ENCODE measurements at places on chromosomes 1 and 21.

- DNase-seq: no peak
These were observed 359.6 kb upstream of the PTBP2 start for GRCh38 chr1:96361961-96362360.

GRCh38 chr1:243924588-243925349 is 74.7 kb upstream of the AKT3 start:
- no peak for DNase-seq

DNA sequence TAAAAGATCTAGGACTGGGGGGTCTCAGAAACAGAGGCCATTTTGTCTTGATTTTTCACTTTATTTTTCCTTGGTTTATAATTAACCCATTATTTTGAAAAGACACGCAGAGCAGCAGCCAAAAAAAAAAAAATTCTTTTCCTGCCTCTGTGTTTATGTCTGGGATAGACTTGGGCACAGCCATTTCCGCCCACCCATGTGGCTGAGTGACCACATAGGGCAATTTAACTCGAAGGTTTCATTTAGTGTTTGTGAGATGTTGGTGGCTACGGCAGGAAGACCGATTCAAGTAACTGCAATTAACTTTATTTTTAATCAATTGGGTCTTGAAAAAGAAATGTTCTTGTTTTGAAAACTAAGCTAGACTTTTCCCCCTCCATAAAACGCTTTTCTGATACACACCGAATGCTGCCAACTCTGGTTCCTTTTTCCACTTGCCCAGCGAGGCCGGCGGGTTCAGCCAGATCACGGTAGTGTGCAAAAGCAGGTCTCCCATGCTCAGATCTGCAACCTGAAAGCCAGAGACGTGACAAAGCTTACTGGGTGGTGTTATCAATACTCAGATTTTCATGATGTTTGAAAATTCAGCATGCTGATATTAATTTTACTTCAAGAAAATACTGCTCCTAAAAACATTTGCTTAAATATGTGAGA is 97.4 kb upstream of the KRTAP19-8 start:
- DNase-seq: no peak

DNA sequence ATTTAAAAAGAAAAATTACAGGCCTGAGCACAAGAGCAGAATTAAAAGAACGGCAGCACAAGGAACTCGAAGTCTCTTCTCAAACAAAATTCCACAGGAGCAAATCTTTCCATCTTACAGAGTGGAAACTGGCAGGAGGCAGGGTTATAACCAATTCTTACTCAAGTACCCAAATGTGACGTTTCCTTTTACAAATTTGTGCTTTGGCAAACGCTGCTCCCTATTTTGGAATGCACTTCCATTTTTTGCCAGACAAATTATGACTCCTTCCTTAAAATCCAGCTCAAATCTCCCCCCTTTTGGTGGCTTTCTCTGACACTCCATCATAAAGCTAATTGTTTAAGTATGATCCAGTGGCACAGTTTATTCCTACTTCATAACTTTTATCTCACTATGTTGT is 7.8 kb downstream of the ERI3 start:
- DNase-seq: no peak

DNA sequence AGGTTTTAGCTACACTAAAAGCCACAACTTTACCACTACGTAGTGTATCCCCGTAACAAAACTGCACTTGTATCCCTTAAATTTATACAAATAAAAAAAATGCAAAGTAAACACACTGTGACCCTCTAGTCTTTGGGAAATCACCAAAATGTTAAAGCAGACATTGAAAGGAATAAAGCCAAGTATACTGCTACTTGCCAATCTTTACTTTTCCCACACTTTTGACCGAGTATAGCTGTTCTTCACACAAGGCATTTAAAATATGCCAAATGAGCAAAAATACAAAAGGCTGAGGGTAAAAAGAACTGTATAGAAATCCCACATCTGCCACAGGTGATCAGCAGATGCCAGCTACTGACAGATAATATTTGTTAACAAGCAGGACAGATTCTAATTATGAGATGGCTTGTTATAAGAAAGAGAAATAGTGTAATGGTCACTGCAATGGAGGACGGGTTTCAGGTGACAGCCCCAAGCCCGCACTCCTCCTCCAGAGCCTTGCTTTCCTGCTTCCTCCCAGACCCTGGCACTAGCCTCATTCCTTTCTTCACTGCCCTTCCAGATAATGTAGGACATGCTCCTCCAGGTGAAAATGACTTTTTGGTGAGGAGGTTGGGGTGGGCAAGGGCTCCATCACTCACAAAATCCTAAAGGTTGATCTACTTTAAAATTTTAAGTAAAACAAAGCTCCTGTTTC is 18.1 kb downstream of the KCNT2 start:
- DNase-seq: no peak

- no peak for DNase-seq
These were observed 755 bp upstream of the THRAP3 start for GRCh38 chr1:36223381-36223995.

- no peak for DNase-seq
These were observed 141.8 kb downstream of the RGS7 start for GRCh38 chr1:241215203-241215602.

- DNase-seq: no peak
These were observed 8.6 kb downstream of the WNT9A start for GRCh38 chr1:227938911-227939790.

GRCh38 chr1:17553975-17554700 is 14.6 kb downstream of the ARHGEF10L start:
- no peak for DNase-seq

DNA sequence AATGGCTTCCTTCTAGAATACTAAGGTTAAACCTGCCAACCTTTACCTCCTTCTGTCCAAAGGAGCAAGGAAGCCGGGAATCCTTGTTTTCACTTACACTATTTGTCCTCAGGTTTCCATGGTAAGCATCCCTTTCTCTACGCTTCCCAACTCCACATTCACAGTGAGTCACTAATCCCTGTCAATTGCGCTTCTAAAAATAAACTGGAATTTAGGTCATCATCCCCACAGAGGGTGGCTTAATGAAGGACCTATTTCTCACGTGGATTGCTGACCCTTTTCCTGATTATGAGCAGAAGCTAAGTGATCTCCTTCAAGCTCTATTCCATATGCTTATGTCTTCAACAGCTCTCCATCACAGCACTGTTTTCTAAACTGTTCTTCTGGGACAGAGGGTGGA is 39.9 kb upstream of the ABCA4 start:
- DNase-seq: no peak

GRCh38 chr1:171258429-171258828 is 10.1 kb downstream of the FMO1 start:
- DNase-seq: no peak

DNA sequence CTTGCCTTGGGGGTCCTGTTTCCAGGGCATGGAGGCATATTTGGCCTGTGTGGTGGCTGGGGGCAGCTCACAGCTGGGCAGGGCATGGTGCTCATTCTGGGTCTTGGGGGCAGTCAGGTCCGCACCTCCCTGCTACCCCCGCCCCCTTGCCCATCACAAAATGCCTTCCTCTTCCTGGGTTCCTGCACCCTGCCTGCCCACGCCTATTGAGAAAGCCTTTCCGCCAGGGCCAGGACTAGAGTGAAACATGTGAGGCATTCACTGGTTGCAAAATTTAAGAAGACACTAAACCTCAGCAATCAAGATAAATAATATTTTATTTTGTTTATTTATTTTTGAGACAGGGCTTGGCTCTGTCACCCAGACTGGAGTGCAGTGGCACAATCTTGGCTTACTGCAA is 19.7 kb downstream of the PTAFR start:
- no peak for DNase-seq

DNA sequence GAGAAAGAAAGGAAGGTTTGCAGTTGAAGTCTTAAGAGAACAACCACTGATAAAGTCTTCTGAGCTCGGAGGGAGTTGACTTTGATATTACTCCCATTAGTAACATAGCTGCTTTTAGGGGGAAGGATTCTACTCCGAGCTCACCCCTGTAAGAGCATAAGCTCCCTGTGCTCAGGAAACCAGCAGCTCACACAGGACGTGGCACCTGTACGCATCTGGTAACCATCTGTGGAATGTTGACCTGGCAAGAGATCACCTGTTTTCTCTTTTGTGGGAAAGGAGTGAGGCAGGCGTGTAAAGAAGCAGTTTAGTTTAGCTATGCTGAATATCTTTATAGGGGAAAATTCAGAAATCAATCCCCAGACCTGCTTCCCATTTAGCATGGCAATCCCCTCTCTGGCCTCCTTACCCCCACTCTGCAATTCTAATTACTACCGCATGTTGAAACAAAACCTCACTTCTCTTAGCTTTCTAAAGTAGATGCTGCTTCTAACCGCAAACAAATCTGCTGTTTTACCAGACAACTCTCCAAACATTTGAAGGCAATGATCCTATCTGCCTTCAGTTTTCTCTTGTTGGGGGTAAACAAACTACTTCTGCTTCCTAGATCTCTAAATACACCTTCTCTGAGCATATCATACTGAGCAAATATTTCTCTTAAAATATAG is 121.8 kb upstream of the KCNK1 start:
- no peak for DNase-seq

- no peak for DNase-seq
These were observed 17.9 kb upstream of the ZNF281 start for GRCh38 chr1:200427744-200428143.

GRCh38 chr1:225771661-225772322 is 5.8 kb upstream of the SRP9 start:
- DNase-seq: no peak

DNA sequence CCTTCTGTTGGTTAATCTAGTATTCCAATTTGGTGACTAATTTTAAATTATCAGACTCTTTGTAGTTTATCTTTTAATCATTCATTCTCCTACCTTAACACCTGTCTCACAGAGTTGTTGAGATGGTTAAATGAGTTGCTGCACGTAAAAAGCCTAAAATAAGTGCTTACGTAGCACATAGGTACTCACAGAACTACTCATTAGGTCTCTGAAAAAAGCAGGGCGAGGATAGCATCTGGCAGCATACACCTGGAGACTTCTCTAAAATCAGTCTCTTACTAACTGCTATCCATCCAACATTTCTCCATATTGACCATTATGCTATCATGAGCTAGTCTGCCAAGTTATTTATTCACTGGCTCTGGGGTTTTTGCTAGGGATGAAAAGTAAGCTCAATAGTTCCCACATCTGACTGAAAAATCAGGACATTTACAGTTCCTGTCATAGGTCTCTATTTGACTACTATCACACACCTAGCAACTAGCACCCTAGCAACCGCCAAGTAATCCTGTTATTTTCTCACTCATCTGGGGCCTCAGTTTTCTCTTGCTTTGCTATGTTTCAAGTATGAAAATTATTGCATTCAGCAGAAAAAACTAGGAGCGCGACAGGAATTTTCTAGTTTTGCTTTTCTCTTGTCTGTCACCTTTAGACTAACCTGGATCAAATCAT is 11.2 kb downstream of the CSDE1 start:
- no peak for DNase-seq

DNA sequence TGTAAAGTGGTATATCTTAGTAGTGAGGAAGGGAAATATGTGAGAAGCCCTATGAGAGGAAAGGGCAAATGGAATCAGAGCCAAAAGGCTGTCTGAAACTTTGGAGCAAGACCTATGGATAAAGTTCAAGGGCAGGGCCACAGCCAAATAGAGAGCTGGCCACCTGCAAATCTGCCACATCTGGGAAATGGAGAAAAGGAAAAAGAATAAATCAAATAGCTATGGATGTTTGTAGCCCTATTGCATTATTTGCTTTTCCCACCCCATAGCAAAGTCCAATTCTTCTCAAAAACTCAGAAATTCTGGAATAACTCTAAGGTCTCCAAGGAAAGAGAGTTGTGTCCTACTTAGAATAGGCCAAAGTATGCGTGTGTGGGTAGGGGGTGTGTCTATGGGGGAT is 4.0 kb upstream of the HLX start:
- DNase-seq: no peak

- no peak for DNase-seq
These were observed 41.0 kb downstream of the PGBD5 start for GRCh38 chr1:230385158-230385450.

GRCh38 chr1:2230781-2231531 is 2.8 kb downstream of the SKI start:
- no peak for DNase-seq

- DNase-seq: no peak
These were observed 148.9 kb downstream of the EIF4G3 start for GRCh38 chr1:21027805-21028204.

DNA sequence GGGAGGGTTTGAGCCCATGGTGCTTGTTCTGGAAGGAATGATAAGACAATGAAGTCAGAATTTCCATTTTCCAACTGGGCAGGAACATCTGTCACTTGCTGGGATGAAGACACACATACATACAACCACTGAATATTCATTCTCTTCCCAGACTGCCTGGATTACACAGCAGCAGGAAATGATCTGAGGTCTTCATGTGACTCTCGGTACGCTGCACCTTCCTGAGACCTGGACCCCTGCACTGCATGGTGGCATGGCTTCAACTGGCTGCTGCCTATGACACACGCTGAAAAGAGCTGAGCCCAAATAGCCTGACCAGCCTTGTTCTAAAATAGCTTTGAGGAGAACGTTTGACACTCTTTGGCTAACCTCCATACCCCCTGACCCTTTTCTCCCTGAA is 150.6 kb downstream of the GABPA start:
- no peak for DNase-seq

- no peak for DNase-seq
These were observed 3.8 kb downstream of the RNF186 start for GRCh38 chr1:19811206-19811851.

DNA sequence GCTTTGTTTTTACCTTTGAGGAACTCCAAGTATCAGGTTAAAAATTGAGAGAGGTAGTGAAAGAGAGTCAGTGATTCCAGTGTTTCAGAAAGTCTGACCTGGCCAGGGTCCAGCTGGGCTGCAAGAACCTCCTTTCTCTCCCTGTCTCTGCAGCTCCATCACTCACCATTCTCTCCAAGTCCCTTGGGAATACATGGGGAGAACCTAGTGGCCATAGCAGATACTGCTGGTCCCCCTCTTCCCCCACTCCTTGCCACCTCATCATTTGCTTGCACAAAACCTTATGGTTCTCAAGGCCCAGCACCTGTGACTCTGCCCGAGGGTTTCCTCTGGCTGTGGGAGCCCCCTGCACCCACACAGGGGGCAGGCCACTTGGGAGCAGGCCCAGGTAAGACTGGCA is 279.5 kb downstream of the KIF26B start:
- no peak for DNase-seq

GRCh38 chr21:31566064-31566463 is 93.4 kb upstream of the SOD1 start:
- no peak for DNase-seq

DNA sequence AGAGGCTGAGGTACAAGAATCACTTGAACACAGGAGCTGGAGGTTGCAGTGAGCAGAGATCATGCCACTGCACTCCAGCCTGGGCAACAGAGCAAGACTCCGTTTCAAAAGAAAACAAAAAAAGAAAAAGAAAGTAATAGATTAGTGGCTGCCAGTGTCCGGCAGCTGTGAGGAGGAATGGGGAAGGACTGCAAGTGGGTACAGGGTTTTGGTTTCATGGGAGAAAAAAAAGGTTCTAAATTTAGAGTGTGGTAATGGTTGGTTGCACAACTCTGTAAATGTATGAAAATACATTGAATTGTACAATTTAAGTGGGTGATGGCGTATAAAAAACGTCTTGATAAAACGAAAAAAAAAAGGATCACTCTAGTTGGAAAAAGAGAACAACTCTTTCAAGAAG is 6.7 kb downstream of the TAF1A start:
- no peak for DNase-seq

- DNase-seq: no peak
These were observed 46.1 kb downstream of the RNF2 start for GRCh38 chr1:185091480-185091879.

GRCh38 chr21:32666258-32666657 is 54.1 kb upstream of the CFAP298 start:
- DNase-seq: no peak
